ENCODE measurements at places on chromosomes 12 and 14.

DNA sequence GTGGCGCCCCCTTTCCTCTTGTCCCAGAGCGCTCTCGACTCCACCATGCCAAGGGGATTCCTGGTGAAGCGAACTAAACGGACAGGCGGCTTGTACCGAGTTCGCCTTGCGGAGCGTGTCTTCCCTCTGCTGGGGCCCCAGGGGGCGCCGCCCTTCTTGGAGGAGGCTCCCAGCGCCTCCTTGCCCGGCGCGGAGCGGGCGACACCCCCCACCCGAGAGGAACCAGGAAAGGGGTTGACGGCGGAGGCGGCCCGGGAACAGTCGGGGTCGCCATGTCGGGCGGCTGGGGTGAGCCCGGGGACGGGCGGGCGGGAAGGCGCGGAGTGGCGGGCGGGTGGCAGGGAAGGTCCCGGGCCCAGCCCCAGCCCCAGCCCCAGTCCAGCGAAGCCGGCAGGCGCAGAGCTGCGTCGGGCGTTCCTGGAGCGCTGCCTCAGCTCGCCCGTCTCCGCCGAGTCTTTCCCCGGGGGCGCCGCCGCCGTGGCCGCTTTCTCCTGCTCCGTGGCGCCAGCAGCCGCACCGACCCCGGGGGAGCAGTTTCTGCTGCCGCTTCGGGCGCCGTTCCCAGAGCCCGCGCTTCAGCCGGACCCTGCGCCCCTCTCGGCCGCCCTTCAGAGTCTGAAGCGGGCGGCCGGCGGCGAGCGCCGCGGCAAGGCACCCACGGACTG is 376 bp downstream of the INSM2 start:
- DNase-seq: no peak
- H3K4me1 ChIP-seq: peaks cover 8% of the 10 kb centered on the region

- no peak for DNase-seq
- H3K36me3 ChIP-seq: no peaks in the 10 kb centered on the region
- no peak overlapping the region for H3K27ac ChIP-seq
- no peaks in the 10 kb centered on the region for H3K4me1 ChIP-seq
Measured at GRCh38 chr12:102965281-102966155, 8.0 kb downstream of the ASCL1 start.

DNA sequence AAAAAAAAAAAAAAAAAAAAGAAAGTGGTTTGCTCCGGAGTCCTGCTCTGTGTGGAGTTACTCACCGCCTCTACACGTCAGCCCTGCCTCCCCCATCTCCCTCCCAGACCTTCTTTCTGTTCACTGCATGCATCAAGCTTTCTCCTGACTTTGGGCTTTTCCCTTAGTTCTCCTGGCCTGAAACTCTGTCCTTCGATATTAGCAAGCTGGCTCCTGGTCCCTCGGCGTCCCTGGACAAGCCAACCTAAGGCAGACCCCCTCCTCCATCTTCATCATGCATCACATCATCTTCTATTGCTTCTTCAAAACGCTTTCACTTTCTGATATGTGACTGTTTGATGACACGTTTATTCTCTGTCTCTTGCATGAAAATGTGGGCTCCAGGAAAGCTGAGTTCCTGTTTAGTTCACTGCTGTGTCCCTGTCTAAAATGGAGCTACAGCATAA is 40.6 kb downstream of the SLC15A4 start:
- no peaks in the 10 kb centered on the region for H3K4me1 ChIP-seq
- H3K4me3 ChIP-seq: no peak overlapping the region
- H3K36me3 ChIP-seq: no peaks in the 10 kb centered on the region

DNA sequence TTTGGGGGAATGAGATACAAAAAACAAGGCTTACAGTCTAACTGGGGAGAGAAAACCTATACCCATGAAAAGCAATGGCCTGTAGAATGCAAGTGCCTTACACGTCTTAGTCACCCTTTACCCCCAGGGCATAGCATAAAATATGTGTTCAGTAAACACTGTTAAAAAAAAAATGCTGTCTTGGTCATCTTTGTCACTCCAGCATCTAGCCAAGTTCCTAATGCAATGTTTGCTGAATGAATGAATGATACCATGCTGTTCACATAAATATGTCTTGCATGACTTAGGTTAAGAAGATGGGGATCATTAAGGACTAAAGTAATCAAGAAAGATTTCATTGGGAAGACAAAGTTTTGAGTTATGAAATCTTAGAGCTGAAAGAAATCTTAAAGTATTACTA is 38.5 kb downstream of the PPP2R5E start:
- H3K27ac ChIP-seq: no peak overlapping the region
- no peaks in the 10 kb centered on the region for H3K36me3 ChIP-seq
- no peak overlapping the region for H3K4me3 ChIP-seq
- no peak for DNase-seq
